ENCODE measurements at places on chromosomes 3 and 15.
A peak's percentile ranks its signal among the peaks of the same experiment; 100 is the strongest.

DNA sequence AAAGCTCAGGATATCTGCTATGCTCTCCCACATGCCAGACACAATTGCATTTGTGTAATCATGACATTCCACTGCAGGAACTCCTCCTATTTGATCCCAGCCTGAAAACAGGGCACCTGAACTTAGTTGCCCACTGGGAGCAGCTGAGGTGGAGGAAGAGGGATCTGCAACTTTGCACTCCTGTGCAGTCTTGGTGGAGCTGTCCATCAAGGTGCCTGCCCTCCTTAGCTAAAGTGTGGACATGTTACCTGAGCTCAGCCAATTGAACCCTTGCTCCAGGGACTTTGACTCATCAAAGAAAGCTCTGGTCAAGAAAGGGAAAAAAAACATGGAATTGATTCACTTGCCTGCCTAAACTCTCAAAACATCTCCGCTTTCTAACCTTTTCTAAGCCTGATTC is 33.3 kb upstream of the TUBGCP5 start:
- no peak for DNase-seq

DNA sequence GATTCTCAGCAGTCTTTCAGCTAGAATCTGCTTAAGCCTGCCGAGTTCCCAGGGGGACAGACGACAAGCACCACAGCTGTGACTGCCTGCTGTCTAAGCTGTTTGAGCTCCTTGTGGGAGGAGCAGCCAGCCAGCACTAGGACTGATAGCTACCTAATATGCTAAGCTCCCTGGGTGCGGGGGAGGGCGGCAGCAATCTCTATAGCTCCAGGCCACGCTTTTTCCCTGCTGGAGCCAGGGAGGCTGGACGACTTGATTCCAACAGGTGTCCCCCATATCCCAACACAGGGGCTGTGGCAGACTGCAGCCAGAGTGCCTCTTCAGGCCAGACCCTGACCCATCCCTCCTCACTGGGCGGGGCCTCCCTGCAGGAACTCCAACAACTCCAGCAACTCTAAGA is 134.1 kb upstream of the ARPP21 start:
- DNase-seq, result no peak

DNA sequence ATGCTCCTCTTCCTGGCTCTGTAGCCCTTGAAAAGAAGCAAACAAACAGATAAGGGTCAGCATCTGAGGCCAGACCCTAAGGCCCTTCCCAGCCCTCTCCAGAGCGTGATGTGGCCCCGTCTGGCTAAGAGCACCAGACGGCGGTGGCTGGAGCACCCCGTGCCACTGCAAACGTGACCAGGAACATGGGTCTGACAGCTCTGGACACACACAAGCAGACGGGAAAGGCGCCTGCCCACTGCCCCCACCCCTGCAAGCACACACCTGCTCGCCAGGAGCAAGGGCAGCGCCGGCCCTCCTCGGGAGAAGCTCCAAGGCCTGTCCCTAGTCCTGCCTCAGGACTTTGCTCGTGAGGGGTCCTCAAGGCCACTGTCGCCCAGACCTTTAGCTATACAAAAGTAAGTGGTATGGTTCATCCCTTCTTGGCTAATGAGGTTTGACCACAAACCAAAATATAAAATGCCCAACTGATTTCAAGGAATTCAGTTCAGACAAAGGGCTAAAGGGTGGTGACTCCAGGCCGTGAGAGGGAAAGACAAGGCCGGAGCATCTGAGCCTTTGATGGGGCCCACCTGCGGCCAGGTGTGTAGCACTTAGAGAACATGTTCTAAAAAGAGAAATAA is 90.4 kb downstream of the XXYLT1 start:
- no peak for DNase-seq

DNA sequence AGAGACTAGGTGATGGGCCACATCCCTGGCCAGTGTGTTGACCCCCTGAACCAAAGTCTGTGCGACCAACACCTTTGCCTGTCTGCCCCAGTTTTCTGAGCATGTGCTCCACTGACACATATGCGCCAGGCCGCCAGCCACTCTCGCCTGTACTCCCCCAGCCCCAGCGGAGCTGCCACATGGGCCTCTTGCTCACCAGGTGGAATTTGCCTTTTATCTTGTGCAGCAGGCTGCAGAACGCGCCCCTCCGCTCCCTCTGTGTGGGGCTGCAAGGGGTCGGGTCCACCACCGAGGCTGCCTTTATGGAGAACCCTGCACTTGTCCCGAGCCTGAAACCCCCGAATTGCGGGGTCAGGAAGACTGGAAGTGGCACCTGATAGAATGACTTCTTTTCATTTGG is 405.7 kb upstream of the NPAP1 start:
- no peak for DNase-seq

DNA sequence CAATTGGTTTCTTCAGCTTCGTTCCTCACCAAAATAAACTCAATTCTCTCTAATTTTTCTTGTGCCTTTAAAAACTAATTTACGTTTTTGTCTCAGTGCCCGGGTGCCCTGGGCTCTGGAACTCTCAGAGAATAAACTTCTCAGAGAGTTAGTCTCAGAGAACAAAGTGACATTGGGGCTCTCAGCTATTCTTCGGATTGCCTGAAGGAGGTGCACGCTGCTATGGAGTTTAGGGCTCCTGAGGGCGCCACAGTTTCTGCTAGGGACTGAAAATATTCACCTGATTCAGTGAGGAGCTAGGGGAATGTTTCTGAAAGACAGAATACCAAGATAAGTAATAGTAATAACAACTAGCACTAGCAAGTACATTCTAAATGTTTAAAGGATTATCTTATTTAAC is 22.7 kb downstream of the ZIC4 start:
- DNase-seq, result peak; percentile 26

- no peak for DNase-seq
These were observed 12.0 kb downstream of the MTMR10 start for GRCh38 chr15:30979457-30979856.

GRCh38 chr3:87173776-87174175 is 53.3 kb upstream of the CHMP2B start:
- DNase-seq, result no peak

DNA sequence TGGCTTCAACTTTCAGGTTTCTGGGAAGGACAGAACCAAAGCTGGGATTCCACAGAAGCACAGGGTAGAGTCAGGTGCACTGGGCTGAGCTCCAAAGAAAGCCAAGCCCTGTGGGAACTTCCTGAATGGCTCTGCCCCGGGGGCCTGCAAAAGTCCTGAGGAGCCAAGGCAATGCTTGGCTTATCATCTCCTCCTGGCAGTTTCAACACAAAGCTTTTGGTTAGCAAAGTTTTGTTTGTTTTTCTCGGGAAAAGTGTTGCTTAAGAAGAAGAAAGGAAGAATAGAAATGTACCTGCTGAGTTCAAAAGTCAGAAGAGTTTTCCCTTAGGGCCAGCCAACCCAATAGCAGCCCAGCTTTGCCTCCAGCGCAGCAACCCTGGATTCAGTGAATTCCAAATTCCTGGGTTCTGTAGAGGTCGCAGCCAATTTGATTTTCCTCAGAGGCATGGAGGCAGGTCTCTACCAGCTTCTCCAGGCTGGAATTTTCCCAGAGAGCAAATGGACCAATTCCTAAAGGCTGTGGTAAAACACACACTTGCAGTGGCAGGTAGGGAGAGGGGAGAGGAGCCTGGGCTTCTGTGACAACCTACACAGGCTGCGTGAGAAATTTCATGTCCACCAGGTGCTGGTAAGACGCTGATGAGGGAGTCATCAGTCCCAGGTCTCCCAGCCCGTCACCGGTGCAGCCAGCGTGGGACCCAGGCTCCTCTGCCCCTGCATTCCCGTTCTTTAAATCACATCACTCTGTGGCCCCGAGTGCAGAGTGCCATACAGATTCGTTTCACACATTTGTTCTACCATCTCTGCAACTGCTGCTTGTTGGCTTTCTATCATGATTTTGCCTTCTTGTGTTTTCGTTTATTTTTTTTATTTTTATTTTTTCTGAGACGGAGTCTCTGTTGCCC is 54.3 kb upstream of the SNRPA1 start:
- DNase-seq, result peak; percentile 63

GRCh38 chr3:37590328-37591079 is 271.2 kb upstream of the CTDSPL start:
- no peak for DNase-seq

GRCh38 chr3:34929036-34929435 is 710.3 kb upstream of the ARPP21 start:
- no peak for DNase-seq

DNA sequence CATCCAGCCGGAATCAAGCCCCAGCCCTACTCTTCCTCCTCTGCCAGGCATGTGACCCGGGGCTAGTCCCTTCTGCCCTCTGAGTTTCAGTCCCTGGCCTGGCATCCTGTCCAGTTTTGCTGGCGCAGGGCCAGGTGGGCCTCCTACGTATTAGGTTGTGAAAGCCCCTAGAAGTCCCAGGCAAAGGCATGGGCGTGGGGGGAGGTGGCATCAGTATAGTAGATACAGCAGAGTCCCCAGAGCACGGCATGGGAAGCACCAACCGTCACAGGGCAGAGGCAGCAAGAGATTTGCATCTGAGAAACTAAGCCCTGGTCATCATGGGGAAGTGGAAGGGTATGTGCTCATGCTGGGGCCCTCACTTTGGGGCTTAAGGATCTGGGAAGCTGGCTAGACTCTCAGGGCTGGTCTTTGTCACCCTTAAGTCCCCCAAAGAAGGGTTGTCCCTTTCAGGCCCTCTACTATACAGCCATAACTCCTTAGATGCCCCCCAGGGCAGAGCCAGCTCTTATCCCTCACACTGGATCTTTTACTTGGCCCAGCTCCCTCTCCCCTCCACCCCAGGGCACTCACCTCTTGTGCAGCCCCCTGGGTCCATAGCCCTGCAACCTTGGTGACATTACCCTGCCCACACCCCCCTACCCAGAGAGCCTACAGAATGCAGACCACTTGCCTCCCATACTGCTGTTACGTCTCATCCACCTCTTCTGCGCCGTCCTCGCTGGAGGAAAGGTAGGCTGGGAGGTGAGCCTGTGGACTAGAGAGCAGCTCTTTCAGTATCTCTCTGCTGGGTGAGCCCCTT is 11.3 kb downstream of the NBEAL2 start:
- DNase-seq, result no peak

DNA sequence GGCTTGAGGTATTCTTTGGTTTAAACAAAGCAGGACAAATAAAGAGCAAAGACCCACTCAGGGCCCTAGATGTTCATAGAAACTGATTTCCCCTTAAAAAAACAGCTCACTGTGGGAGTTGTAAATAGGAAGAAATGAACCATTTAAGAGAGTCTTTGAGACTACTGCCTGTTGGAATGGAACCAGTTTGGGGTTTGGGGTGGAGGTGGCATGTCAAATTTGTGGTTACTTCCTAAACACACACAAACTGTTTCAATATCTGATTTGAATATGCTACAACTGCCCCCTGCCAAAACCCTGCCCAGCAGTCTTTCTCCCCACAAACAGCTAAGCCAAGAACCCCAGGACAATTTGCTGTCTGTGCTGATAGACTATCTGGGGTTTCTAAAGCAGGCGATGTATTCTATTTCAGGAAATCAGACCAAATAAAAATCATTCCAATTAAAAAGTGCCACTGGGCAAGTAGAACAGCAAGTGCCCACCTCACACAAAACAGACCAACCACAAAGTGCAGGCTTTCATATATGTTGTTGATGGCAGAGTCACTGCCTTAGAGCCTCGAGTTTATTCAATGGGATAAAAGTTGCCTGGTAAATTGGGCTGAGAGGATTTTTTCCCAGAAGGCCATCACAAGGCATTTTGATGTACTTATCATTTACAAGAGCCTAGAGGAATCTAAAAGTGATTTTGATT is 293.9 kb upstream of the PROK2 start:
- no peak for DNase-seq

- DNase-seq, result no peak
These were observed 463.8 kb downstream of the EDEM1 start for GRCh38 chr3:5651351-5651750.

DNA sequence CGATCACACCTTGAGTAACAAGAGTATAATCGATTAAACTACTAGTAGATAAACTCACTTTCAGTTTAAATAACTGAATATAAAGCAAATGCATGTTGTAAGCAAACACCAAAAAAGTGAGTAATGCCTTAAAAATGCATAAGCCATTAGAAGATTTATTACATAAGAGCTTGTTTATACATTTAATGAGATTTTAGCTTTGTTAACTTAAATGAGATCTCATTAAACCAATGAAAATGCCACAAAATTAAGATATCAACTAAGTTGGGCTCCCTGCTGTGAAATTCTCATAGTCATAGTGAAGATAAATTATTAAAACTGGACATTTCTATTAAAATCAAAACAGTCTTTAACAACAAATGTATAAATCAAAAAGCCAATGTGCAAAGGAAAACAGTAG is 701.2 kb downstream of the NLGN1 start:
- no peak for DNase-seq

- DNase-seq, result no peak
These were observed 69.8 kb upstream of the TOPAZ1 start for GRCh38 chr3:44171891-44172290.

GRCh38 chr15:74628949-74629348 is 13.3 kb downstream of the CLK3 start:
- no peak for DNase-seq

DNA sequence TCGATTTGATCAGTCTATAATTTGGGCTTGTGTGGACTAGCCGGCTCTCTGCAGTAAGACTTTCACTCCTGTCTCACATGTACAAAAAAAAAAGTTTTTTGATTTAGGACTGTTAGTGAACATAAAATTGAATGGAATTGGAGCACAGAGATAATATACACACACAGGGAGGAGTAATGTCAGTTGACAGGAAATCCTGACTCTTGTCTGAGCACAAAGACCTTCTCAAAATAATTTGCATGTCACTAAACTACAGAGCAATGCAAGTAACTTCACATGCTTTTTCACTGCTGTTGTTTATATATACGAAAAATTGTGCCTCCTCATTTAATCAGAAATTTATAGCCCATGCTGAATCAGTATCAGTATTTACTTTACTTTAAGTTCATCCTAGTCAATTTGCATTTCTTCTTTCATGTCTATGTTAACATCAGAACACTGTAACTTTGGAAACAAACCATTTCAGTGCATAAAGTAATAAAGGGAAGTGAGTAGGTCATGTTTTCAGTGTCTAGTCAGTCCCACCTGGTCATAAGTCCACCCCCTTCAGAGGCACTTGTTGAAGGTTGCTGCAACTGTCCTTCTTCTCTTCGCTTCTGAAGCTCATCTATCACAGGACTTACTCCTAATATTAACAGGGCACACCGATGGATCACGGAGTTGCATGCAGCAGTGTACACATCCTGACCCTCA is 115.8 kb downstream of the FBXL22 start:
- no peak for DNase-seq

GRCh38 chr3:52277972-52278509 is 408 bp downstream of the WDR82 start:
- peak; percentile 60 for DNase-seq

DNA sequence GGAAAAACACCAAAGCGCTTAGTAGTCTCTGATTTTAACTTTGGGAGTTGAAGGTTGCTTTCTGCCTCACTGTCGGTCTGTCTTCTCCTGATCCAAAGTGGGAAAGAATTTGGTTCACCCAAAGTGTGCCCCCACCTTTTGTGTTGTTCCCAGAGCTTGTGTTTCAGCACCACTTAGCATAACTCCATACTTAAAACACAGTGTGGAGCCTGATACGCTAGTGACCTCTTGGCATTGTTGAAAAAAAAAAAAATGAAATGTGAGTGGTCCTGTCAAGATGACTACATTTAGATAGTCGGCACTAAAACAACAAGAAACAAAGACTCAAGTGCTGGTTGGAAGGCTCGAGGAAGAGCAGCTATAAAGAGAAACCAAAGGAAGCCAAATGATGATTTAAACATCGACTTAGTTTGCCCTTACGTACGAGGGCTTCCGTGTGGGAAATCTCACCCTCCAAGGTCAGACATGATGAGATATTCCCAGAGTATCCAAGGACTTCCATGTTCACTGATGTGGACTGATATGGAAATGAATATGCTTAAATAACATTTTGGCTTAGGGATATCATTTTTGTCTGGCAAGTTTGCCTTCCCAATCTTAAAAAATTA is 178.8 kb downstream of the MEIS2 start:
- no peak for DNase-seq

Measured in Calu3 (cell line).